ENCODE measurements at places on chromosomes 12 and 14.

DNA sequence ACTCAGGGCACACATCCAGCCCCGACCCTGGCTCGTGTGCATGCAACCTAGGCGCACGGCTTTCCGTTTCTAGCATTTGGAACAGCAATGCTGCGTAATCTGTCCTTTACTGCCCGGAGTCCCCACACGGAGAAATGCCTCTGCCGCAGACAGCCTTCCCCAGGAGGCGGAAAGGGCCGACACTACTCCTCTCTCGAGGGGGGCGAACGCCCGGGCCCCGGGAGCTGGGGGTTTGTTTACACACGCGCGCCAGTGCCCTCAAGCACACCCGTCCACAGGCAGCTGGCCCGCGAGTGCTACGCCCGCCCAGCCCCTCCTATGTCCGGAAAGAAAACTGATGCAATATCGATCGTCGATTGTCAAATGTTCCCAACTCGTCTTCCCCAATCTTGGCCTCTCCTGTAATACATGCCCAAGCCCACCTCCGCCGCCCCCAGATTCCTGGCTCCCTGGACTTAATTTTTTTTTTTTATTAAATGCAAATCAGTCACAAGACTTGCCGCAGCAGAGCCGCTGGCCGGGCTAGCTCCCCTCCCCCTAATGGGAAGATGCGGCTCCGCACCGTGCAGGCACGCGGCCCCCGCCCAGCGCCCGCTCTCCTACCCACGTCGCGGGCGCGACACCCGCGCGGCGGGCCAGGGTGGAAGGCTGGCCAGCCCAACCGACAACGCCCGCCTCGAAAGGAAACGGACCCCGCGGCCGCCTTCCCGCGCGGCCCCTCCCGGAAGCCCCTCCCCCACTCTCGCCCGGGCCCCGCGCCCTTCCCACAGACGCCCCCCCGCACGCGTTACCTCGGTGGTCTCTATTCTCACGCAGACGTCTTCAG, 642 bp downstream of the SLC38A2 start:
- DNase-seq, result no peak

- DNase-seq, result no peak
These were observed 74.4 kb downstream of the POLR3B start for GRCh38 chr12:106431839-106432411.

DNA sequence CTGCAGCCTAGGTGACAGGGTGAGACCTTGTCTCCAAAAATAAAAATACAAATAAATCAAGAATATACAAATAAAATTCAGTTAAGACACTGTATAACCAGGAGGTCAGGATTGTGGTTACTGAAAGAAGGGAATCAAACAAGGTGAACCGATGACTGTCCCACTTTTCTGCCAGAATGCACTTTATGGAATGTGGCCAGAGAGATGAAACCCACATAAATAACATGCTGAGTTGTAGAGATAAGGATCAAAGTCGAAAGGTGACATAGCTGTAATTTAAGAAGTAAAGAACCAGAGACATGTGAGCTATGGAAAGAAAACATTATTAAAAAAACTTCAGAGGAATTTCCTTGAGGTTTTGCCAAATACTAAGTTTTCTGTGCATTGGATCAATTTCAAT, 1098.2 kb upstream of the USP15 start:
- no peak for DNase-seq

- no peak for DNase-seq
These were observed 1.2 kb upstream of the C1R start for GRCh38 chr12:7093486-7093885.

DNA sequence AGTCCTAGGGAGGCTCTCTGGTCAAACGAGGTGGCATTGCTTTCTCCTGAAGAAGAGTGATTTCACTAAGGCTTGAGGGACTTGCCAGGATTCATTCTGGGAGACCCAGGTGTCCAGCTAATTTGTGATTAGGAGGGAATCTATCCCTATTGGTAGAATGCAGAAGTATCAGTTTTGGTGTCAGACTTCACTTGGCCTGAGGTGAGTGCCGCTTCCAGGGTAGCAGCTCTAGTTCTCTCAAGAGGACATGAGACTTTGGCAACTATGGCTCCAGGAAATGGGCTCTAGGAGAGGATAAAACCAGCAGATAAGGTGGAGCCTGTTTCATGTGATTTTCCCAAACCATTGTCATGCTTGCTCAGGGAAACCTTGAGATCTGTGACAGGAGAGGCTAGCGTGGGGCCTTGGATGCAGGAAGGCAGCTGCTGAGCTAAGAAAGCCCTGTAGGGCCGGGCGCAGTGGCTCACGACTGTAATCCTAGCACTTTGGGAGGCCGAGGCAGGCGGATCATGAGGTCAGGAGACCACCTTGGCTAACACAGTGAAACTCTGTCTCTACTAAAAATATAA, 11.6 kb upstream of the TMEM117 start:
- no peak for DNase-seq

GRCh38 chr12:119620490-119620889, 26.9 kb downstream of the TMEM233 start:
- DNase-seq, result no peak

DNA sequence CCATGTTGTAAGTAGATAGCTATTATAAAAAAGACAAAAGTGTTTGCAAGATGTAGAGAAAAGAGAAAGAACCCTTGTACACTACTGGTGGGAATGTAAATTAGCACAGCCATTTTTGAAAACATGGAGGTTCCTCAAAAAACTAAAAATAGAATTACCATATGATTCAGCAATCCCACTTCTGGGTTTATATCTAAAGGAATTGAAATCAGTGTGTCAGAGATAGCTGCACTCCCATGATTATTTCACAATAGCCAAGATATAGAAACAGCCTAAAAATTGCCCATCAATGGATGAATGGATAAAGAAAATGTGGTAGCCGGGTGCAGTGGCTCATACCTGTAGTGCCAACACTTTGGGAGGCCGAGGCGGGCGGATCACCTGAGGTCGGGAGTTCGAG, 9.2 kb downstream of the PSMC6 start:
- DNase-seq, result no peak

DNA sequence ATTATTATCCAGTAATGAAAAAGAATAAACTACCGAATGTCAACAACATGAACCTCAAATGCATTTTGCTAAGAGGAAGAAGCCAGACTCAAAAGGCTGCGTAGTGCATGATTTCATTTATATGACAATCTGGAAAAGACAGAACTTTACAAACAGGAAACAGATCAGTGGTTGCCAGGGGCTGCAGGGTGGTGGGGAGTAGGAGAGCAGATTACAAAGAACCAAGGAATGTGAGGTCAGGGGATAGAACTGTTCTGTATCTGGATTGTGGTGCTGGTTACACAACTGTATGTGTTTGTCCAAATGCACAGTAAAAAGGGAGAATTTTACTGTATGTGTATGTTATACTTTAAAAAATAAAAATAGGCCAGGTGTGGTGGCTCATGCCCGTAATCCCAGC, 89.7 kb upstream of the MYL2 start:
- no peak for DNase-seq

- DNase-seq, result no peak
These were observed 3.5 kb upstream of the GTF2A1 start for GRCh38 chr14:81224222-81224621.

GRCh38 chr12:18340186-18340585, 78.9 kb downstream of the PIK3C2G start:
- no peak for DNase-seq

- DNase-seq, result no peak
These were observed 41.8 kb downstream of the EFCAB11 start for GRCh38 chr14:89912667-89913211.

- DNase-seq, result no peak
These were observed 21.8 kb downstream of the NOC4L start for GRCh38 chr12:132166093-132166492.

GRCh38 chr14:96629082-96629481, 126.9 kb downstream of the PAPOLA start:
- no peak for DNase-seq

GRCh38 chr12:50353404-50353803, 43.0 kb downstream of the FAM186A start:
- no peak for DNase-seq

- no peak for DNase-seq
These were observed 276.2 kb downstream of the SSPN start for GRCh38 chr12:26471560-26471959.

GRCh38 chr14:69683971-69684370, 72.6 kb downstream of the SUSD6 start:
- DNase-seq, result no peak

DNA sequence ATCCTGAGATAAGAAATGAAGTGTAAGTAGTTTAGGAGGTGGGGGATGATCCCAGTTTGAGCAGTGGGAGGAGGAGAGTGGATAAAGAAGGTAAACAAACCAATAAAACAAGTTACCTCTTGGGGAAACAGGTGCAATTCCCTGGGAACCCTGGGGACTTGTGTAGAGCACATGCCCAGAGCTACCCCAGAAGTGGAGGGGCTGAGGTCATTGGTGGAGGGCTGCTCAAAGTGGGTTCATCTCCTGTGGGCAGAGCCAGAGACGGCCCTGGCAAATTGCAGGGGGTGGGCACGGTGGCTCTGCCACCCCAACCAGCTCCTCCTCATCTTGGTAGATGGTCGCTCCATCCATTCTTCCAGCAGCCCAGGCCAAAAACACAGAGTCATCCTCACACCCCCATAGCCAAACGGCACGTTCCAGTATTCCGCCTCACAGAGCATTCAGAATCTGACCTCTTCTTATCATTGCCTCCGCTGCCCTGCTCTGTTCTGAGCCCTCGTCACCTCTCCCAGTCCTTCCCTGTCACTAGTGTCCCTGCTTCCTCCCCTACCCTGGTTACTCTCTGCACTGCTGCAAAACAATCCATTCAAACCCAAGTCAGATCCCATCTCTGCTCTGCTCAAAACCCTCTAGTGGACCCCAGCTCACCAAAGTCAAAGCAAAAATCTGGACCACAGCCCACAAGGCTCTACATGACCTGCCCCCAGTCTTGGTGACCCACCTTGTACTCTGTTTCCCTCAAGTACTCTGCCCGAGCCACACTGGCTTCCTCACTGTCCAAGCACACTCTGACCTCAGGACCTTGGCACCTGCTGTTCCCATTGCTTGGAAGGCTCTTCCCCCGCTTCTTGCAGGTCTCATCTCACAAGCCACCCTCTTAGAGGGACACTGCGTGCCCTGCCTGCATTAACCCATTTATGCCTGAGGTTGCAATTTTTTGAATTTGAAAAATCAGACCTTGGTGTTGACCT, 5.5 kb downstream of the CYP46A1 start:
- no peak for DNase-seq

DNA sequence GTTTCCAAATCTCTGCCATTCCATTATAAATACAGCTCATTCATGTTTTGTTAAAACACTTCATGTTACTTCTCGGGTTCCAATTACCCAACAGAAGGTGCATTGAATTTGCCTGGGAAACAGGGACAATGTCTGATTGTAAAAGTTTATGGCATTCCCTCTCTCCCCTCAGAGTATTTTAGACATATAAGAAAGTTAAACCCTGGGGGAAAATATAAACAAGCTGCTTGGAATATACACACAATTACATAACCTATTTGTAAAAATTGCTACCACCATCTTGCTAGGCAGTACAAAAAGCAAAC, 60.0 kb downstream of the BTG1 start:
- DNase-seq, result no peak

DNA sequence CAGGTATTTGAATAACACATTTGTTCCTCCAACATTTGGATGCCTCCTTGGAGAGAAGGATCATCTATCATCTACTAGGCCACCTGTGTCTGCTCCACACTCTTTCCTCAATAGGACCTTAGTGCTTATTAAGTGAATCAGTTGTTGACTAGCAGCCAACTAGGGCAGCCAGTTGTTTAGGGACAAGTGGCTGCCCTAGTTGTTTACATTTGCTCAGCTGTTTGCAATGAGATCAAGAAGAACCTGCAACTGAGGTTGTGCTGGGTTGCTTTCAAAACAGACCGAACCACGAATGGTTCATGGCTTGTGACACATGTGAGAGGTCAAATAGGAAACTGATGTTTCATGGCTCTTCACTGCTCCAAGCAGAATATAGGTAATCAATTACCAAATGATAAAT, 53.8 kb downstream of the TMCC3 start:
- DNase-seq, result no peak

- DNase-seq, result no peak
These were observed 57.7 kb upstream of the DIO3 start for GRCh38 chr14:101503431-101504095.

DNA sequence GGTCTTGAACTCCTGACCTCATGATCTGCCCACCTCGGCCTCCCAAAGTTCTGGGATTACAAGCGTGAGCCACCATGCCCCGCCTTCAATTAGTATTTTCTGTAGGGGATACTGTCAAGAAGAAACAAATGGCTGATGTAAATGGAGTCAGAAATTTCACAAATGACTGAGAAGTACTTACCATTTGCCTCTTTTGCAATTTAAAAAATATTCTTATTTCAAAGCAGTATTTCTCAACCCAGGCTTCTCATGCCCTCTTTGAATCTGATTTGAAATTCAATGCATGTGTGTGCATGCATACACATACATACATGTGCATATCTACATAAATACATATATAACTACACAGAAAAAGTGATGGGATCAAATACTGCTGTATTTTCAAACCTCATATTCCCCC, 4.4 kb downstream of the PSMA6 start:
- DNase-seq, result no peak

GRCh38 chr12:50415899-50416479, 15.3 kb downstream of the LARP4 start:
- no peak for DNase-seq

GRCh38 chr14:103741876-103742275, 26.3 kb downstream of the ZFYVE21 start:
- DNase-seq, result no peak

GRCh38 chr12:77998236-77998786, 167.6 kb downstream of the NAV3 start:
- DNase-seq, result no peak

DNA sequence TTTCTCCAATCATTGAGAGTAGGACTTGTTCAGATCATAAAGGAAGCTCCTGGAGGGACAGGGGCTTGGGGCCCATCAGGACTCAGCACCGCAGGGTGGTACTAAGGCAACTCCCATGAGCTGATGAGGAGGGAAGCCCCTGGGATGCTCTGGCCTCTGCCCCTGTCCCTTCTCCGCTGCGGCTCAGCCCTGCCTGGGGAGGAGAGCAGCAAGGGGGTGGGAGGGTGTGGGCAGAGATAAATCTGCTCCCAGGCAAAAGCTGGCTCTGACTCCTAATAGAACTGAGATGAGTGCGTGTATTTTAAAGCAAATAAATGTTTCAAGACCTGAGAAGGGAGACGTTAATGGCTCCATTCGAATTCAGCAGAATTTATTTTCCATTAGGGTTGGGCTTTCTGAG, 52.0 kb upstream of the CHST11 start:
- no peak for DNase-seq

DNA sequence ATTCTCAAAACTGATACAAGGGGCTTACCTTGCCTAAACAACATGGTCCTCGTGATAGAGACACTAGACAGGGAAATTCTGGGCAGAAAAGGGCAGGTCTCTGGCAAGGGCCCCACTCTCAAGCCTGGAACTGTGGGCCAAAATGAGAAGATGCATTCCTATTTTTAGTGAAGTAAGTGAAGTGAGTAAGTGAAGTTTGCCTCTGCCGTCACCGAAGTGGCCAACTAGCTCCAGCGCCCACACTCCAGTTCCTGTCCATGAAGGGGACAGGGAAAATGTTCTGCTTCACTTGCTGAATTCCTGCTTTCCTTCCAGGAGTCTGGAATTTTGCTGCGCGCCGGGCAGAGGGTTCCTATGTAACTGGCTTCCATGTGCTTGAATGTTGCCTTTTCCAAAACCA, 1035.6 kb upstream of the TMEM132C start:
- no peak for DNase-seq
